Activated T-cell treated with anti-CD3 and anti-CD28 coated beads for 4 hours (primary cell): ENCODE measurements at places on chromosomes 6 and 20.

DNA sequence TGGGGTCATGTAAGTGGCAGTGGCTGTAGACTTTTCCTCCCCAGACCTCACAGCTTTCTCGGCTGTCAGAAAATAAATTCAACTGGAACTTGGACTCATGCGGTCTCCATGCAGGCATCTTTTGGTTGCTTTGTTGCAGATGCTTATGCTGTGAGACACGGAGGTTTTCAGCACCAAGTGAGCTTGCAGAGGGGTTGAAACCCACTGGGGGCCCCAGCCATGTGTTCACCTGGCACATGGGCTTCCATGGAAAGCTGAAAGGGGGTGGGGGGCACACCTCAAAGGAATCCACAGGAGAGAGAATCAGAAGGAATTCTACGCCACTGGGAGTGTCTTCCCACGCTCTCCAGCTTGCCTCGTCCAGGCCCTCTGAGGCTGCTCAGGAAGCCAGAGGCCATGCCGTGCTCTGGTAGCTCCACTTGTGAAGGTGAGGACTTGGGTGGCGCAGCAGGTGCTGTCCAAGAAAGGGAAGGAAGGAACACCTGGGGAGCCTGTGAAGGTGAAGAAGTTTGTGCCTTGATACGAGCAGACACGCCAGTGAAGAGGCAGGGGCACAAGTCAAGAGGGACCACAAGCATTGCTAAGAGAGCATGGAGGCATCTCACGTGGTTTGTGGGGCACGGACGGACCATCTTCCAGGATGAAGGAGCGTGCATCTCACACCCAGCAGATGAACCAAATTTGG, 134.3 kb upstream of the PMEPA1 start:
- no peak for DNase-seq

GRCh38 chr20:38573413-38573812, 7.6 kb upstream of the ADIG start:
- no peak for DNase-seq

DNA sequence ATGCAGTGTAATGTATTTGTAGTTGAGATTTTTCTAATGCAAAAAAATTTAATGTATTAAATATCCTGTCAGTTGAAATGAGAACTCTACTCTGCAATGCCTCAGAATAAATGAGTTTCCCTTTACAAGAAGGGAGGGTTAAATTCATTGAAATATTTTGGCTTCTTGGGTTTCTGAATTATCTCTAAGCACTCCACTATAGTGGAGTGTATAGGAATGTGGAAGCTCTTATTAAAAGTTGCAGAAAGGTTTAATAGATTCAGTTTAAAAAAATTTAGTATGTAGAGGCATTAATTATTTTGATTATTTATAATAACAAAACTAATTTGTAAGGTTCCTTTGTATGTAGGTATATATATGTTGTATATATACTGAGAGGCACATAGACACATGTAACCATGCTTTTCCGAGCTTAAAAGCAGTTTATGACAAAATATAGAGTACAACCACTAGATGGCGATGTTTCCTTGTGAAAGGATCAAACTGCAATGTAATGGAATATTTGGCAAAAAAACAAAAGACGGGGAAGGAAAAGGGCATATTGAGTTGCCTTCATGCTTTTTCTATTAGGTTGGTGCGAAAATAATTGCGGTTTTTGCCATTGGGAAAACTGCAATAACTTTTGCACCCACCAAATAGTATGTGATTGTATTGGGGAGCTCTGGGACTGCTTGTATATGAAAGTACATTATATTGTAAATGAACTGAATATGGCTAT, 144.2 kb downstream of the MYO6 start:
- DNase-seq = no peak

- no peak for DNase-seq
Observed at GRCh38 chr6:154907291-154907690, 87.8 kb upstream of the TIAM2 start.

- DNase-seq = no peak
Observed at GRCh38 chr6:32522302-32523047, 7.6 kb downstream of the HLA-DRB5 start.

DNA sequence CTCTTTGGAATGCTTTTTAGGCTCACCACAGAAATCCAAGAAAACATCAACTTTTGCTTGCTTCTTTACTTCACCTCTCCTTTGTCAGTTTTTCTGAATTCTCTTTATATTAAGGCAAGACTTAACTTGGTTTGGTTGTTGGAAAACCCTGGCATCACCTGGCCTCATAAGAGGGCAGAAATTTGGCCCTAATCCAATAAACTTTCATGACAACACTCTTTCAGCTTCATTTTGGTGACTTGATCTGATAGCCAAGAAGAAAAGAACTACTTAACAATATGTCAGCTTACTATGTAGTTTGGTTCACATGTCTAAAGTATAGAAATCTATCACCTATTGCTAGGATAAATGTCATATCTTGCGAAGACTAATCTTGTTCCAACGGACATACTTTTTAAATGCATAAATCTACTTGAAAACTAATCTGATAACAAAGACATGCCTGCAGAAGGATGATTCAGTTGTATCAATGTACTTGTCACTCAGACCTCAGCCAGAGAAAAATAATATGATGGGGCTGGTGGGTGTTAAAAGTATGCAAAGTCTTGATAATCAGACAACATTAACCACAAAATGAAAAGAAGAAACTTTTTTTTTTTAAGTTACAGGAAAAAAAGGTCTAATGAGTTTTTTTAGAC, 19.3 kb upstream of the HBS1L start:
- DNase-seq = no peak

DNA sequence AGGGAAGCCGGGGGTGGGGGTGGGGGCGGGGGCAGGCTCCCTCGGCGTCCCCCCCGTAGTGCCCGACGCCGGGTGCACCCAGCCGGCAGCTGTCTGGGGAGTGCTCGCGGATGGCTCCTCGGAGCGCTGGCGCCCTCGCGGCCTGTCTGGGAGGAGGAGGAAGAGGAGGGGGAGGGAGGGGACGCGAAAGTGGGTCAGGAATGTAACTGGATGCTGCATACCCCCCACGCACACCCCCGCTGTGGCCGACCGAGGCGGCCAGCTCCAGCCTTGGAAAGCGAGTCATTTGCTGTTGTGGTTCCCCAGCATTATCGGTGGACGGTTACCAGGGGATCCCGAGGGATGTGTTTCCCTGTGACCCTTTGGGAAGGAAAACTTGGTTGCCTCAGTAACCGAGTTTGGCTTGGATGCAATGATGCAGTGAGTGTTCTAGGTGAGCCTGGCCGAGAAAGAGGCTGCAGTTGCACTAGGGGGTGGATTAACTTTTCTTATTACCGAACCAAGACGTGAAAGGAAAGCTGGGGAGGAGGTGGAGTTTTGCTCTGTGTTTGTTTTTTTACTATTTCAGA, 55.2 kb upstream of the RREB1 start:
- DNase-seq = no peak

- DNase-seq = no peak
Observed at GRCh38 chr6:131510094-131510493, 62.9 kb upstream of the ARG1 start.

DNA sequence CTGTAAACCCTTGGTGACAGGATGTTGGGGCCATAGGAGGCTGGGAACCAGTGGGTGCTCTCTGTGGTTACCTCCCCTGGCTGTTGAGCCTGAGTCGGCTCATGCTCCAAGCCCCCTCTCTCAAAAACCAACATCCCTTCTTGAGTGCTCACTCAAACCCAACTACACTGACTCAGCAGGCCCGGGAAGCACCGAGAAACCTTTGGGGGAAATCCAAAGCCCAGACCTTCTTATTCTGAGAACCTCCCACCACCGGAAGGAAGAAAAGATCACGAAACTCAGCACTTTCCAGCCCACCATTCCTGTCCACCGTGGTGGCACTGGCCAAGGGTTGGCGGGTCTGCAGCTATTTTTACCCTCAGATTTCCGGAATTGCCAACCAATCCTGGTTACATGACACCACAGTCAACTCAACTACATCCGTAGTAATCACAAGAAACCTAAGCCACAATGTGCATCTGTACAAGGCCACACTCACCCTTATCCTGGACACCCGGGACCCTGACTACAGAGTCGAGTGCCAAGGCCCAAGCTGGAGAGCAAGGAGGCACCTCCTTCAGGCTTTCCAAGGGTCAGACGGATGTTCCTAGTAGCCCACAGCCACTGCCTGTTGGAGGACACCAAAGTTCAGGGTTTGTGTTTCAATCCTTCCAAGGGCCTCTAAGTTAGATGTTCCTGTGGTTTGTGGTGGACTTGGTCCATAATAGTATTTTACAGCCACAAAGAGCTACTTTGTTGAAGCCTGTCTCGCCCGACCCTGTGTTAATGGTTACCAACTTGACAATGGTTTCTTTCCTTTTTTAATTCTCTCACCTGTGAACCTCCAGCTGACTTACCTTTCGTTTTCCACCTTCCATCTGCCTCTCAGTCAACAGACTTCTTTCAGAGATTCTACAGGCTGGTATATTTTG, 317.0 kb downstream of the CDC5L start:
- no peak for DNase-seq

- DNase-seq = no peak
Observed at GRCh38 chr6:22642254-22642653, 72.9 kb downstream of the HDGFL1 start.

GRCh38 chr6:66103954-66104353, 396.9 kb upstream of the EYS start:
- DNase-seq = no peak

DNA sequence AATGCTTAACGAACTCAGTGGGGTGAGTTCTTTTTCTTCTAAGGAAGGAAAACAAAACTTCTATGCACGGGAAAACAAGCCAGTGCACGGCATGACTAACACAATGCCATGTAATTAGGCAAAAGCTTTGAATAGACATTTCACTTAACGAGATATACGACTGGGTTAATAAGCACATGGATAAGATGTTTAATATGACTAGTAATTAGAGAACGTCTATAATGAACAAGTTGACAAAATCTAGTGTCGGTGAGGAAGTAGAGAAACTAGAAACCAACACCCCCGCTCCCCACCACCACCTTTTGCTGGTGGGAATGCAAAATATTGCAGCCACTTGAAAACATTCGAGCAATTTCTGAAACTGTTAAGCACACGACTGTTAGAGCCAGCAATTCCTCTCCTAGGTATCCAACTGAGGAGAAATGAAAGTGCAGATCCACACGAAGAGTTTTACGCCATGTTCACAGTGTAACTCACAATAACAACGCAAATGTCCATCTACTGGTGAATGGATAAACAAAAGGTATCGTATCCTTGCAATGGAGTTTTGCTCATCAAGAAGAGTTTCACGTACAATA, 644.9 kb upstream of the AGPAT4 start:
- DNase-seq = no peak

DNA sequence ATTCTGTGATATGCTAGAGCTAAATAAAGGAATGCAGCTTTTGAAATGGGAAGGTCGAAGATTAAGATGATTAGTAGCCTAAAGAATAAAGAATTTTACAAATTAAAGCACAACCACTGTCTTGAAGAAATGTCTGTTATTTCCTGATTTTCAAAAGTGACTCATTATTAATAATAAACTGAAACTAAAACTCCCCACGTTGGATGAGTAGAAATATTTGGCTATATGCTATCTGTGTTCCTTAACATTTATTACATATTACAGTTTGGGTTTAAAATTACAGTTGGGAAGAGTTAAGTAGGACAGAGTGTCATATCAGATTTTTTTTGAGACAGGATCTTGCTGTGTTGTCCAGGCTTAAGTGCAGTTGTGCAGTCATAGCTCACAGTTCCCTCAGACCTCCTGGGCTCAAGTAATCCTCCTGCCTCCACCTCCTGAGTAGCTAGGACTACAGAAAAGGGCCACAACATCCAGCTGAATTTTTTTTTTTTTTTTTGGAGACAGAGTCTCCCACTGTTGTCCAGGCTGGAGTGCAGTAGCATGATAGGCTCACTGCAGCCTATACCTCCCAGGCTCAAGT, 47.1 kb downstream of the AKIRIN2 start:
- no peak for DNase-seq

GRCh38 chr20:53838311-53838868, 232.0 kb downstream of the BCAS1 start:
- no peak for DNase-seq

GRCh38 chr6:4401408-4402368, 266.3 kb upstream of the ECI2 start:
- DNase-seq = no peak

- DNase-seq = no peak
Observed at GRCh38 chr6:84242265-84242664, 14.8 kb upstream of the CEP162 start.

- no peak for DNase-seq
Observed at GRCh38 chr6:93021235-93021915, 398.0 kb downstream of the EPHA7 start.

GRCh38 chr6:107330168-107330567, 129.2 kb downstream of the PDSS2 start:
- no peak for DNase-seq

GRCh38 chr6:132669690-132670291, 10.8 kb upstream of the TAAR1 start:
- no peak for DNase-seq

DNA sequence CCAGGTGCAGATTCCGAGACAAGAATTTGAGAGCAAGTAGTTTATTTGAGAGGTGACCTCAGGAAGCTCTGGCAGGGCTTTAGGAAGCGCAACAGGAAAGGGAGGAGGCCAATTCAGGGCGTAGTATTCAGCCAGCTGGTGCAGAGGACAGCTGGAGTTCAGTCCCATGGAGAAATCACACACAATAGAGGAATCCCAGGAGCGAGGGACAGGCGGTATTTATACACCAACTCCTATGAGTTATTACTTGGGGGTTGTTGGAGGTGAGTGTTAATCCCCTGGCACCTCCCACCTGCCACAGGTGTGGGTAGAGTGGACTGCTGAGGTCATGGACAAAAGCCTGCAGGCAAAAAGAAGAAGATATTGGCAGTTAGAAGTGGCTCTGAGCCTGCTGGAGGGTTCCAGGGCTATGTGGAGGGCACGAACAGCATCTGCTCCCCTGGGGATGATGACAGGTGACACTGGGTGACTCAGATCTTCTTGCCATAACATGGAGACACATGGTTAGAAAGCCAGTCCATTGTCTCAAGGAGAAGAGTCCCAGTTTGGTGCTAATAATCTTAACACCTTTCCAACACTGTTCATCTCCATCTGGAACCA, 13.9 kb upstream of the SULF2 start:
- no peak for DNase-seq

DNA sequence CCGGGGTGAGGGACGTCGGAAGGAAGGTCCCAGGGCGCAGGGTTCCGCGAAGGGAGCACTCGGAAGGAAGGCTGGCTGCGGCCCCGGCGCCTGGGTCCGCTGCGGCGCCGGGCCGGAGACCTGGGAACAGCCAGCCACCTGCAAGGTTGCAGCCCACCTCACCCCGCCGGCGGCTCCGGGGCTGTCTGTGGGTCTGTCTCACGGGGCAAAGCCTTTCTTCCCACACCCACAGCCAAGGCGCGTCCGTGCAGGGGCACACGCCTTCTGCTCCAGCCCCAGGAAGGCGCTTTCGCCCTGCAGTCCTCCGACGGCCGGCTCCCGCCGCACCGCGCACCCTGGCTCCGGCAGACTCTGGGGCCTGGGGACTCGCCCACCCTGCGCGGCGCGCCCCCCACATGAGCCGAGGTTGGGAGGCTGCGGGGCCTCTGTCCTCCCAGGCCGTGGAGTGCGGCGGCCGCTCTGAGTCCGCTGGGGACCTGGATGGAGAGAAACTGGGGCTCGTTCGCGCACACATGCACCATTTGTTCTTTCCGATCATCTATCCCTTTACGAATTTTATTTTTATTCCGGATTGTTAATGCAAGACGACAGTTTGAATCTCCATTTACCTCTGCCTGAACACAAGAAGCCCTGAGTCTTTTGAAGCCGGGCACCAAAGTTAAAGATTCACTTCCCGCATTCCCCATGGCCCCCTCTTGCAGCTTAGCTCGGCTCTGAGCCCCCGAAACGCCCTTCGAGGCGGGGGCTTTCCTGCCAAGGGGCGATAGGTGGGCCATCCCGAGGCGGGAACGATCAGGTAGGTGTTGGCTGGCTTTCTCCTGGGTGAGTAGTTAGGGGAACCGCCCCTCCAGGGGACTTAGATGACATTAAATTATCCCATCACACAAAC, 4.5 kb upstream of the FOXC1 start:
- DNase-seq = no peak
